ENCODE measurements at places on chromosomes 6 and 20.

DNA sequence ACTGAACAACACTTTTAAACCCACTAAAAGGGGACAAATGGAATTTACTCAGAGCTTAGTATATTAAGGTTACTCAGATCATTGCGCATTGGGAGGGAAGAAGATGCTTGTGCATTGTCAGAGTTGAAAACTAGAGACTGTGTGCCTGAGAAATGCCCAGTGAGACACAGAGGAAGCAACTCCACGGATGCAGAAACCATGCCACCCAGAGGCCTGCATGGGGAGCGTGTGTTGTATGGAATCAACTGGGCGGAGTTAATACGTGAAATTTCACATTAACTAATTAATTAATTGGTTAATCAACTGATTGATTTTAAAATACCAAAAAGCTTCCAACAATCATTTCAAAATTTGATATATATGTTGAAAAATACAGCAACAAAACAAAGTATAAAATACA lies 391.6 kb downstream of the PLCB1 start:
- no peak for ATAC-seq

GRCh38 chr6:15395087-15395486 lies 149.2 kb downstream of the JARID2 start:
- no peak for ATAC-seq

DNA sequence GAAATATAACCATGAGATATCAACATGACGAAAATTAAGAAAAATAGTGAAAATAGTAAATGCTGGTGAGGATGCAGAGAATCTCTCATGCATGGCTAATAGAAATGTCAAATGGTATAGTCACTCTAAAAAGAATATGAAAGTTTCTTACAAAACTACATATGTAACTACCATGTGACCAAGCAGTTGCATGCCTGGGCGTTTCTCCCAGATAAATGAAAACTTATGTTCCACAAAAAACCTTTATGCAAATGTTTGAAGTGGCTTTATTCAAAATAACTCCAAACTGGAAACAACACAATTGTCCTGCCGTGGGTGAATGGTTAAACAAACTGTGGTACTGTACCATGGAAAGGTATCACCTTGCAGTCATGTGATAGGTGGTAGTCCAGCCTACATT lies 112.4 kb downstream of the HDGFL1 start:
- no peak for ATAC-seq

DNA sequence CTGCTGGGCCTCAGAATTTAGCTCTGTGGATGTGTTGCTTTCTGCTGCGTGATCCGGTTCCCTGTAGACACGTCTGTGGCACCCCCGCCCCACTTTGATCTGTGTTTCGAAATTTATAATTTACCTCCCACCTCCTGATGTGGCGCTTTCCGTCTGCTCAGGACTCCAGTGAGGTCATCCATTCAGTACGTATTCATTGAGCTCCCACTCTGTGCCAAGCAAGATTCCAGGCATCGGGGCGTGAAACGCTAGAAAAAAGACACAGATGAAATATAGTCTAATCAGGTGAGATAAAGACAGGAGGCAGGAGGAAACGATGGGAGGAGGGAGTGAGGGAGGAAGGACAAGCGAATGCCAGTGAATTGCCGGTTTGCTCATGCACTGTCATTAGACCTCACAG lies 431.9 kb upstream of the SULF2 start:
- ATAC-seq = no peak

GRCh38 chr6:122322824-122323223 lies 76.6 kb upstream of the HSF2 start:
- no peak for ATAC-seq

DNA sequence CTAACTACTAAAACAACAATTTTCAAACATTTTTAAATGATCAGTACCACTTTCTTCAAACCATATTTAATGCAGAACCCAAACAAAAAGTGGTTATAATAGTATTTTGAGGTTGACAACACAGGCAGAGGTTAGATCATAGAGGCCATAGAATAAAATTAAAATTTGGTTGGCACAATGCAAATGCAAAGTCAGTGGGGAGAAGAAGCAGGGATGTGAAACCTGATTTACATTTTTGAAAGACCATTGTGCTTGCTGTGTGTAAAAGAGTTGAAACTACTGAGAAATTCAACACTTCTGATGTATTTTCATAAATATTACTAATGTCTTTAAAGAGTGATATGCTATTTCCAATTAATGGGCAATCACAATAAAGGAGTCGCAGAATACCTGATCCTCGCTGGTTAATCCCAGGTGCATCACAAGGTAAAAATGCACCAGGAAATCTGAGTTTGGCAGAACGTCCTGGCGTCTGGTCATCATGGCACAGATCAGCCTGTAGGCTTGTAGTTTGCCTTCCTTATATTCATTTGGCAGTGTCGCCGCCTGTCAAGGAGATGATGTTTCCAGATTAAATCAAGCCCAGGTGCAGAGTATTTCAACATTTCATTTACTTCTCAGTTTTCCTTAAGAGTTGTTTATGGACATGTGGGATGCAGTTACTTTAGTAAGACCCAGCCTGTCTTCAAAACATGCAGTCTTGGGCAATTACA lies 141.2 kb downstream of the RALGAPA2 start:
- no peak for ATAC-seq

- ATAC-seq = no peak
Measured at GRCh38 chr6:144190080-144190479, 39.8 kb downstream of the STX11 start.

DNA sequence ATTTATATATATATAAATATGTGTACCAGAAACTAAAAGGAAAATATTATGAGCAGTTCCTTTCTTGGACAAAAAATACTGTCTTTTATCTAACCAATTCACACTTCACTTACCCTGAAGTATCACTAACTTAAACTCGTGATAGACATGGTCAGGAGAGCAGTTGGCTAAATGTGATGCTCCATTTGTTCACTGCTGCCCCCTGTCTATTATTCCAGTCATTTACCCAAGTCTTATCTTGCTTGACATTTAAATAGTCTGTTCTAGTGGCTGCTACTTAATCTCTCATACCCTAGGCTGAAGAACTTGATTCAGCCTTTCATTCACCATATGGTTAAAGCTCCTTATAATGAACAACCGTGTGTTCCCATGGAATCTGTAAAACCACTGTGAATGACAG lies 789.6 kb upstream of the EYS start:
- no peak for ATAC-seq

DNA sequence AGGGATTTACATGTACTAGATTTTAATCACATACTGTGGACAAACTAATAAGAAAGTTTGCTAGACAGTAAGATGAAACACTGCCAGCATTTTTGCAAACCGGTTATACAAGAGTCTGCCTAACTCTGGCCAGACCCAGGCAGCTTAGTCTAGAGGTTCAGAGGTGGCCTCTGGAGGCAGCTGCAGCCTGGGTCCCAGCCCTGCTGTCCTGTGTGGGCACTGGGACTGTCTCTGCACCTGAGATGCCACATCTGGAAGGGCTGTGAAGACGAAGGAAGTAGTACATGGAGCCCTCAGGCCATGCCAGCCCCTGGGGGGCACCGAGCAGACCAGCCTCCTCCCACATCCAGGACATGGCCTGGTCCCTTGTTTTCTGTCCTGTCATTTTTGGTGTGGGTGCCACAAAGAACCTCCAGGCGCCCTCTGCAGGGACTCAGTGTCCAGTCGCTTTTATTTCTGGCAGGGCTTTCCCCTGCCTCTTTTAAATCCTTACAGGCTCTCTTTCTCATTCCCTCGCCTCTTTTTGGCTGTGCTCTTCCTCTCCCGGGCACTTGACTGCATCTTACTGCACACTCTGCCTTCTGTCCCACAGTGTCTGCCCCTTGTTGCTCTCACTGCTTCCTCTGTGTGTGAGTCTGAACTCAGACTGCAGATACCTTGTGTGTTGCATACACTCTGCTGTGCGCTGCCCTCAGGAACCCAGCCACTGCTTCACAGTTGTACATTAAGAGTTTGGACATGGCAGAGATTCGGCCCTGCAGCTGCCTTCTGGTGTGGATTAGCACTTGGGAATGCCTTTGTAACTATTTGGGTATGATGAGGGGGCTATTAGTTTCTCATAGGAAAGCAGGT lies 216.7 kb downstream of the ZDHHC14 start:
- peak; percentile 86 for ATAC-seq

GRCh38 chr20:17666481-17666880 lies 15.6 kb downstream of the RRBP1 start:
- ATAC-seq = no peak

GRCh38 chr20:9262653-9263194 lies 193.8 kb downstream of the PLCB4 start:
- ATAC-seq = no peak

- no peak for ATAC-seq
Measured at GRCh38 chr6:48570656-48571055, 459.7 kb upstream of the PTCHD4 start.

Measured in esophagus mucosa (tissue), 1 donor.